Naive thymus-derived CD8-positive, alpha-beta T cell (primary cell): ENCODE measurements at places on chromosomes 1 and 21. TPM values are rescaled to one million over a fixed set of nuclear protein-coding genes. Genes with fewer than 3 reads are reported as not detected.

DNA sequence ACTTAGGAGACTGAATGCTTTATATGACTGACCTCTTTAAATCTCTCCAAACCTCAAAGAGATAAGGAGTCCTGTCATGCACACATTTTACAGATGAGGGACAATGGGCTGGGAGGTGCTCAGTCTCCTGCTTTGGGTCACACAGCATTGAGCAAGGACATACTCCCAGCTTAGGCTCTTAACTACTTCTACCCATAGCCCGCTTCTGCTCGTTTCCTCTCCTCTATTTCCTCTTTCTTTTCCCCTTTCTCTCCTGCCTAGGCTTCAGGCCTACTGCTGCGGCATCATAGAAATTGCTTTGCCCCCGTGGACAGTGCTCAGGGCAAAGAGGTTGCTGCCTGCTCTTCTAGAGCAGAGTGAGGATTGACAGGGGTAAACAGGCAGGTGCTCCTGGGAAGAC, 12.4 kb upstream of the ZNF691 start:
- H3K4me1 ChIP-seq: no peaks in the 10 kb centered on the region
- no peak overlapping the region for H3K27ac ChIP-seq
- H3K27me3 ChIP-seq: no peaks in the 10 kb centered on the region
- H3K36me3 ChIP-seq: peaks cover 8% of the 10 kb centered on the region
- DNase-seq: no peak

GRCh38 chr1:101330427-101331130, 93.8 kb downstream of the S1PR1 start:
- DNase-seq: no peak
- H3K27ac ChIP-seq: no peak overlapping the region
- H3K4me3 ChIP-seq: no peak overlapping the region

The LCE1C gene
- polyA plus RNA-seq: not detected

The FCAMR gene
- not detected for polyA plus RNA-seq

DNA sequence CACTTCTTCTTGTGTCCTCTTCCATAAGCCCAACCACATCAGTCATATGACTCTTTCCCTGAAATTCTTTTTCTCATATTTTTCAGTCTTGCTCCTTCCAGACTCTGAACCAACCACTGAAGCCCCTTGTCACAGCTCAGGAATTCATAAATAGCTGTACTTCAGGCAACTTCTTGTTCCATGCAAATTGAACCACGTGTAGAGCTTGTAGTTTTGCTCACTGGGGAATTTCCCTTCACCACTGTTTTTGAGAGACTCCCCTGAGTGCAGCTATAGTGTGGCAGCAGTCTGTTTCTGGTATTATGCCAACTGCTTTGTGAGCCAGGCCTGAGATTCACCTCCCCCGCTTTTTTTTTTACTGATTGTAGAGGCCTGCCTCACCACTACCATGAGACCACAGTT, 150.3 kb upstream of the SPAG17 start:
- no peaks in the 10 kb centered on the region for H3K27me3 ChIP-seq
- no peak for DNase-seq
- no peaks in the 10 kb centered on the region for H3K36me3 ChIP-seq
- H3K4me1 ChIP-seq: no peaks in the 10 kb centered on the region
- no peak overlapping the region for H3K4me3 ChIP-seq

The MNDA gene
- not detected for polyA plus RNA-seq

The PLEKHN1 gene
- 0.19 TPM for polyA plus RNA-seq

The HUNK gene
- not detected for polyA plus RNA-seq

The IFI6 gene
- 145 TPM for polyA plus RNA-seq

DNA sequence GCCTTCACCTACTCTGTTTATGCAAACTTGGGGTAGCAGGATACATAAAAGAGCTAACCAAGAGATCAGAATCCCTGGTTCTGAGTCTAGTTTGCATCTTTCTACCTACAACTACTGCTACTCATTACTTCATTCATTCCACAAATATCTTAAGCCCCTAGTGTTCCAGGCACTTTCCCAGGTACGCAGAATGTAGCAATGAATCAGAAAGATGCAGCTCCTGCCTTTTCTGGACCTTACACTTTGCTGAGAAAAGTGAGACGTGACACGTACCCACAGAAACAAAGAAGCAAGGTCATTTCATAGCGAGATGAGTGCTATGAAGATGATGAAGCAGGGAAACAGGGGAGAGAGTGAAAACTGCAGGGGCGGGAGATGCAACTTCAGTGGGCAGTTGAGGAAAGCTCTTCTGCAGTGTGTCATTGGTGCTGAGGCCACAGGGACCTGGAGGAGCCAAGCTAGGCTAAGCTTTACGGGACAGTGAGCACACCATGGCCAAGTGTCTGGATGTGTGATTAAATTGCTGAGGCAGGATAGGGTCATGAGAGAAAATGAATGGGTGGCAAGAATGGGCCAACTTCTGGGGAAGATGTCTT, 167.9 kb downstream of the TNFSF18 start:
- DNase-seq: no peak
- H3K36me3 ChIP-seq: no peaks in the 10 kb centered on the region
- no peak overlapping the region for H3K4me3 ChIP-seq
- H3K27ac ChIP-seq: no peak overlapping the region
- H3K4me1 ChIP-seq: peaks cover 14% of the 10 kb centered on the region
- no peaks in the 10 kb centered on the region for H3K27me3 ChIP-seq

DNA sequence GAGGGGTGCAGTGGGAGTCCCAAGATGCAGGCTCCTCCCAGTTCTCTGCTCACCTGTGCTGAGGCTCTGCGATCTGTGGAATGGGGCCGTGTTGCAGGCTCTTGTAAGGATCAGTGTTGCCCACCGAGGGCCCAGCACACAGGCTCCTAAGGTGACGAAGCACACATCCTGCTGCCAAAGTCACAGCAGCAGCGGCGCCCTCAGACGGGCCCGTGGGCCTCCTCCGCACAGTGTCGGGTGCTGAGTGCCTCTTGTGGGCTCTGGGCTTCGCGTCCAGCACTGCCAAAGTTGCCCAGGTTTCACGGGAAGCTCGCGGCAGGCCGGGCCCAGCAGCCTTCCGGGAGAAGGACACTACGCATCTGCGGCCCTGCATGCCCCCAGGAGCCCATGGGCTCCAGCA, 72.1 kb upstream of the ABCG1 start:
- H3K4me3 ChIP-seq: no peak overlapping the region
- H3K36me3 ChIP-seq: no peaks in the 10 kb centered on the region
- DNase-seq: no peak
- no peak overlapping the region for H3K27ac ChIP-seq
- H3K4me1 ChIP-seq: peaks cover 19% of the 10 kb centered on the region

DNA sequence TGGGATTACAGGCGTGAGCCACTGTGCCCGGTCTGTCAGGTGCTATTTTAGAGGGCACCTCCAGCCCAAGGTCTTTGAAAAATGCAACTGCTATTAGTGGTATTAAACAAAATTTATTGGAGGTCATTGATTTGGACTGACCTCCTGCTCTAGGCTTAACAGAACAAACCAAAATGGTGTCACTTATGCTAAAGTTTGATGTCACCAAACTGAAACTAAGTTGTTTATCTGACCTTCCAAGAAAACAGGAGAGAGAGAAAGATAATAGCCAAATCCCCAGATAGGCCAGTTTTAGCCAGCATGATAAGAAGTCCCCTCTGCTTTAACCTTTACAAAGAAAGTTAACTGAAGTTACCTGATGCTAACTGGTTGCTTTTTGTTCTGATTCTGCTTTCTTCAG, 8.1 kb upstream of the INAVA start:
- peaks cover 3% of the 10 kb centered on the region for H3K27me3 ChIP-seq
- H3K4me1 ChIP-seq: peaks cover 18% of the 10 kb centered on the region
- no peaks in the 10 kb centered on the region for H3K36me3 ChIP-seq
- no peak for DNase-seq

DNA sequence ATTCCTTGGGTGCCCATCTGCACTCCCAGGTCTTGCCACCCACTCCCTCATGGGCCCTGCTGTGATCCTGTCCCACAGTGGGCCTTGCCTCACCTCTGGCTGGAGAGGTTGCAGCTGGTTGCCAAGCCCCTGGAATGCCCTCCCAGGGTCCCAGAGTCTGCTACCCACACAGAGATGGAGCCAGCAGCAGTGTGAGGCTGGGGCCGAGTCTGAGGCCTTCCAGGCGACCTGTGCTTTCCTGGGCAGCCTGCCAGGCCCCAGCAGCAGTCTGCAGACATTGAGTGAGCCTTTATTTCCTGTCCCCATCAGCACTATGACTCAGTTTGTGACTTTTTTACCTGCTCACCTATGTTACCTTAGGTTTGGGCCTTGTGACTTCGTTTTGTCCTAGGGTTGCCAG, 25.0 kb upstream of the TSPAN2 start:
- H3K4me3 ChIP-seq: no peak overlapping the region
- H3K36me3 ChIP-seq: peaks cover under 1% of the 10 kb centered on the region
- no peak for DNase-seq
- H3K4me1 ChIP-seq: peaks cover 9% of the 10 kb centered on the region
- H3K27ac ChIP-seq: no peak overlapping the region

DNA sequence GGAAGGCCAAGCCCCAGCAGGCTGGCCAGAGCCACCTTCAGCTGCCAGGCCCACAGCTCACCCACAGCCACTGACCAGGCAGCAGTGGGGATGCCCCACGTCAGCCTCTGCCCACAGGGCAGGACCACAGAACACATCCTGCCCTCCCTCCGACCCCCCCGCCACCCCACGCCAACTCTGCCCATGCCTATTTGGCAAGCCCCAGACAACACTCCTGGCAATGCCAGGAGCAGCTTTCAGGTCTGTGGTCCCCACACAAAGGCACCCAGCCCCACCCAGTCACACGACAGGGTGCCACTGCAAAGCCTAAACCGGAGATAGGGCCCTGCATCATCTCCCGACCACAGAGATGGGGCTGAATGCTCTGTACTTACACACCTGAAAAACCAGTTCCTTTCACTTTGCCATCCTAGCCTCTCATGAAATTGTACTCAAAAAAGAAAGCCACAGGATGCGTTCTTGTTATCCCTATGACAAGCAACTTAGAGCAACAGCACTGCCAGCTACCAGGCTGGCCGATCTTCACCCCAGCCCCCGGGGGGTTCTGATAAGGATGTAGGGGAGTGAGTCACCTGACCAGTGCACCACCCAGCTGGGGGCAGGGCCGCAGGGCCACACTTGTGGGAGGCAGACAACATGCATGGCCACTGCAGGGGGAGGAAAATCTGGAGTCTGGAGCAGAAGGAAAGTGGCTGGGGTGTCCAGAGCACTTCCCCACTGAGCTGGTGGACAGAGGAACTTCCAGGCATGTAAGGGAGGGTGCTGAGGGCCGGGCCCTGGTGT, 36.2 kb downstream of the UBE2G2 start:
- H3K4me3 ChIP-seq: peak overlapping the region; percentile 60
- H3K36me3 ChIP-seq: peaks cover 20% of the 10 kb centered on the region
- H3K27ac ChIP-seq: peak overlapping the region; percentile 98
- no peaks in the 10 kb centered on the region for H3K27me3 ChIP-seq

The S100B gene
- 92.4 TPM for polyA plus RNA-seq

DNA sequence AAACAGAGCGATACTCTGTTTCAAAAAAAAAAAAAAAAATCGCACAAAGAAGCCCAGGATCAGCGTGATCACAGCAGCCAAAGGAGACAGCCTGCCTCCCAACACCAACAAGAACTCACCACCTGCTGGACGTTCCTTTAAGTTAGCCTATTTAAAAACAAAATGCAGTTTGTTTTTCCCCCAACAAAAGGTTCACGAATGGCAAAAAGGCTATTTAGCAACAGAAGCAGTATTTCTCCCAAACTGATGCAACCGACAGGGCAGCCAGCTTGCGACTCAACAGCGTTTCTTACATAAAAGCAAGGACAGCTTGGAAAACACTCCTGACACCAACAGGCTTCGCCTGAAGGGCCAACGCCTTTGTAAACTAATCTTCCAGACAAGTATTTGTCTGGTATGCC, 6.8 kb downstream of the SSU72 start:
- H3K27me3 ChIP-seq: no peaks in the 10 kb centered on the region
- peaks cover 4% of the 10 kb centered on the region for H3K36me3 ChIP-seq
- no peak overlapping the region for H3K4me3 ChIP-seq
- peaks cover 44% of the 10 kb centered on the region for H3K4me1 ChIP-seq

The NECTIN4 gene
- polyA plus RNA-seq: not detected

GRCh38 chr1:1332774-1333480, 1.8 kb downstream of the TAS1R3 start:
- H3K27me3 ChIP-seq: no peaks in the 10 kb centered on the region
- H3K4me1 ChIP-seq: peaks cover 1% of the 10 kb centered on the region
- no peaks in the 10 kb centered on the region for H3K36me3 ChIP-seq
- no peak for DNase-seq

GRCh38 chr1:221742555-221743415, 896 bp upstream of the DUSP10 start:
- H3K27me3 ChIP-seq: no peaks in the 10 kb centered on the region
- H3K36me3 ChIP-seq: no peaks in the 10 kb centered on the region
- H3K27ac ChIP-seq: peak overlapping the region; percentile 84
- peaks cover 4% of the 10 kb centered on the region for H3K4me1 ChIP-seq

DNA sequence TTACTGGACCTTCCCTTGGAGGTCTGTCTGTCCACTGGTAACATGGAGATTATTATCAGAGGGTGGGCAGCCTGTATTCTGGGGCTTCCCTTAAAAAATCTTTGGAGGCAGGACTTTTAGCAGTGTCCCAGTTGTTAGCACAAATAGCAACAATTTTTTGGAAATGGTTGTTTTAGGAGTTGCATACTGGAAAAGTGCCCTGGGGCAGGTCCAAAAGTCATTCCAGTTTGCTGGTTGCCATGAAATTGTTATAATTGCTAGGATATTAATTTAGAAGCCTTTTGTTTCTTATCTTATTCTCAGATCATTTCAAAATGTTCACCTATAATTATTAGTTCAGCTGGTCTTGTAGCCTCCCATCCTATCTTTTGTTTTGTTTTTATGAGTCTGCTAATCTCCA, 71.0 kb downstream of the PTGS2 start:
- peaks cover 6% of the 10 kb centered on the region for H3K4me1 ChIP-seq
- peaks cover 4% of the 10 kb centered on the region for H3K27me3 ChIP-seq

- H3K27ac ChIP-seq: peak within 1 kb of the TSS; percentile 98
- DNase-seq: peak; percentile 85
- no peaks in the 10 kb centered on the region for H3K36me3 ChIP-seq
- H3K27me3 ChIP-seq: no peaks in the 10 kb centered on the region
- H3K4me1 ChIP-seq: peaks cover 35% of the 10 kb centered on the region
Observed at GRCh38 chr1:19643602-19644394, at the start of gene NBL1. TSS of gene NBL1 (plus strand) at chr1:19644311. CDS start at chr1:19655031, 10,720 bp downstream.

GRCh38 chr21:17699524-17700189, 87.0 kb upstream of the BTG3 start:
- H3K36me3 ChIP-seq: peaks cover 14% of the 10 kb centered on the region
- H3K27ac ChIP-seq: no peak overlapping the region
- H3K27me3 ChIP-seq: peaks cover 2% of the 10 kb centered on the region
- peaks cover 2% of the 10 kb centered on the region for H3K4me1 ChIP-seq
- no peak for DNase-seq
- no peak overlapping the region for H3K4me3 ChIP-seq

The RHEX gene
- not detected for polyA plus RNA-seq

GRCh38 chr1:157189986-157190982, 52.1 kb upstream of the ETV3 start:
- peaks cover 5% of the 10 kb centered on the region for H3K4me1 ChIP-seq
- no peak overlapping the region for H3K4me3 ChIP-seq
- peaks cover 26% of the 10 kb centered on the region for H3K27me3 ChIP-seq
- no peaks in the 10 kb centered on the region for H3K36me3 ChIP-seq
- no peak for DNase-seq

- H3K4me1 ChIP-seq: peaks cover 6% of the 10 kb centered on the region
- DNase-seq: no peak
- H3K4me3 ChIP-seq: no peak overlapping the region
- no peaks in the 10 kb centered on the region for H3K27me3 ChIP-seq
Observed at GRCh38 chr21:42338729-42339715, 11.8 kb downstream of the TFF2 start.

- H3K27ac ChIP-seq: peak overlapping the region; percentile 97
- peak overlapping the region; percentile 92 for H3K4me3 ChIP-seq
- no peak for DNase-seq
- H3K27me3 ChIP-seq: no peaks in the 10 kb centered on the region
- H3K4me1 ChIP-seq: peaks cover 88% of the 10 kb centered on the region
Observed at GRCh38 chr1:154346276-154346917, 21.1 kb downstream of the ATP8B2 start.

The CRP gene
- polyA plus RNA-seq: not detected

GRCh38 chr1:224683936-224684335, 67.8 kb downstream of the CNIH3 start:
- no peaks in the 10 kb centered on the region for H3K27me3 ChIP-seq
- H3K27ac ChIP-seq: no peak overlapping the region
- no peaks in the 10 kb centered on the region for H3K36me3 ChIP-seq
